Activated CD4-positive, alpha-beta T cell treated with anti-CD3 and anti-CD28 coated beads, Interleukin-2, amount 50 U/mL, for 16 hours (primary cell): ENCODE measurements at places on chromosomes 6 and 20.

DNA sequence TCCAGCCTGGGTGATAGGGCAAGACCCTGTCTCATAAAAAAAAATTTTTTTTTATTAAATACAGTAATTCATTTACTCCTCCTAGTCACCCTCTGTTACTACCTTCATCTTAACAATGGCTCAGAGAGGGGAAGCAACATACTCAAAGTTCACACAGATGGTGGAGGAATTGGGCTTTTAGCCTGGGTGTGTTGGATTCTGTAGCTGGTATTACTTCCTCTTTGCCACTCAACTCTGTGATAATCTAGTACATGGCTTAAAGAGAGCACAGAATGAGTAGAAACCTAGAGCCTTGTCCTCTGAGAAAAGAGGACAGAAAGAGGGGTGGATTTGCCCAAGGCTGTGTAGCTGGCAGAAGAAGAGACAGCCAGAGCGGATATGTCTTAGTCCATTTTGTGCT is 96.6 kb downstream of the DLGAP4 start:
- DNase-seq = no peak

- no peak for DNase-seq
Observed at GRCh38 chr6:156729248-156729647, 47.9 kb upstream of the ARID1B start.

DNA sequence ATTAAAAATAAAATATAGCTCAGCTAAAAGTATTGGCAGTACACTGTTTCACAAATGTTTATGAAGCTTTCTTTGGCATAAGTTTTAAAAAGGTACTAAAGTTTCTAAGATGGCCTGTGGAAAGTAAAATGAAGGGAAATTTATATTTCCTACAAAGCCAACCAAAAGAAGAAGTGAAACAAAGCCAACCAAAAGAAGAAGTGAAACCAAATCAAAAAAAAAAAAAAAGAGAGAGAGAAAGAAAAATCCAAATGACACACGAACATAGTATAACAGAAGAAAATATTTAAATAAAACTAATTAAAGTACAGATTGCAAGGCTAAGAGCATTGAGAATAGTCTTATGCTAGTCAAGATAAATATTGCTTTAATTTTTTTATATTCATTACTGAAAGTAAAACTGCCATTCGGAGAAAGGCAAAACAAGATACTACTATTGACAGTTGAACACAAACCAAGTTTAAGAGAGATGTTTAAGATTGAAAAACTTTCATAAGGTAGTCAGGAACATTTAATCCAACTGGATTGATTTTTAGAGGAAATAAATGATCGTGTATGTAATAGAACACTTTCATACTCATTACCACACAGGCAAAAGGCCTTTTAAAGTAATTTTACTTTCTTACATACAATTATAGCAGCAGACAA is 12.8 kb upstream of the KHDRBS2 start:
- DNase-seq = no peak

DNA sequence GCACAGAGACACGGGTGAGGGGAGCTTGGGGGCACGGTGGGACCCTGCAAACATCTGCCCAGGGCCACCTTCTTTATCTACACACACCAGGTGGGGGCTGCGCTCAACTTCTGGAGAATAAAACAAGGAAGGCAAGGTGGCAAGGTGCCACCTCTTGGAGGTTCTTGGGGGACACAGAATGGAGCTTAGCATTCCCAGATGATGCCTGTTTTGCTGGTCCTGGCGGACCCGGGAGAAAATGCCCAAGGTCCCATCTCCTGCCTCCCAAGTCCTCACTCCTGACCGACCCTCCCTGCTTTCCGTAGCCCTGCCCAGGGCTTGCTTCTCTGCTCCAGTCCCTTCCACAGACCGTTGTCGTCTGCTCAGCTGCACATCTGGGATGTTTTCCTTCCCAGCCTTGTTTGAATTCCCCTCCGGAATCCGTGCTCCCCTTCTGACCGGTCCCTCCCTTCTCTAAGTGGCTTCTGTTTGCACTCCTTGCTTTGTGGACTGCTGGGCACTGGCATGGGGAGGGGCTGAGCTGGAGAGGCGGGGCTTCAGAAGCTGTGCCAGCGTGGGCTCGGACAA is 13.1 kb downstream of the ITPR3 start:
- no peak for DNase-seq

- no peak for DNase-seq
Observed at GRCh38 chr6:129235167-129236000, 352.4 kb downstream of the LAMA2 start.

DNA sequence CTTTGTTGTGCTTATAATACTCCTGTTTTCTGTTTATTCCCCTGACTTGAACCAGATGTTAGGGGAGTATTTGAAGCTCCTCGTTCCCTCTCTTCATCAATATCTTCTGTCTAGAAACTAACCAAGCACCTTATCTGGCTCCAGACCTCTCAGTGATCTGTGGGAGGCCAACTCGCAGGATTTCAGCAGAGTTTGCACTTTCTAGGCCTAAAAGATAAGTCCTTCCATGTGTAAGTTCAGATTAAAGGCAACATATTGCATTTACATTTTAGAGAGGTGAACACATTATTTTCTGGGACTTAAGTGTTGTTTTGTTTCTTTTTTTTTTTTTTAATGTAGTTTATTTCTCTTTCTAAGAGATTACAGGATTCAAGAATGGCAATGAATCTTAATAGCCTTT is 139.4 kb upstream of the AKAP12 start:
- DNase-seq = no peak

DNA sequence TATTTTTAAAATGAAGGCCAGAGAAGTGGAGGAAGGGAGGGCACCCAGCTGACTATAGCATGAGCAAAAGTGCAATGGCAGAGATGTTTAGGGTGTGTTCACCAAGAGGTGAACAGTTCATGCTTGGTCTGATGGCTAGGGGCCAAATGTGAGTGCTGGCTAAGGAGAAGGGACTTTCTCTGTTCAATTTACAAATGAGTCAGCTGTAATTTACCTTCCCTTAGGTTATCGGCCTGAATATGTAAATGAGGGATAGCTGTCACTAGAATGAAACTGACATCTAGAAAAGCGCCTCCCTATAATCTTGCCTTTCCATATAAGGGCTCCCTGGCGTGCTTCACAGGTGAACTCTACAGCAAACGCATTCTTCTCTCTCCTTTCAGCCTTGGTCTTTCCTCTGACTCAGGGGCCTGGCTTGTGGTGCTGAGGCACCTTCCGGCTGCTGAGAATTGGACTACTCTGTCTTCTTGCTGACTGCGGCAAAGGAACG is 114.7 kb upstream of the BACH2 start:
- peak; percentile 87 for DNase-seq

DNA sequence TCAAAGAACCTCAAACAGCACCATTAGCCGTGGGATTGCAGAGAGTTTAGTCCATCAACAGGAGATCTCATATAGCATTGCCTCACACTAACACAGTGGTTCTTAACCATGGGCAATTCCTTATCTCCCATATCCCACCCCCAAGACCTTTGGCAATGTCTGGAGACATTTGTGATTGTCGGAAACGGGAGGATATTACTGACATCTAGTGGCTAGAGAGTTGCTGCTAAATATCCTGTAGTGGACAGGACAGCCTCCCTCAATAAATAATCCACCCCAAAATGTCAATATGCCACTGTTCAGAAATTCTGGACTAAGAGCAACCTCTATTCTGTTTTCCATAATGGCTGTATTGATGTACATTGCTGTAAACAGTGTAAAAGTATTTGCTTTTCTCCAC is 210.1 kb upstream of the CCN2 start:
- no peak for DNase-seq

DNA sequence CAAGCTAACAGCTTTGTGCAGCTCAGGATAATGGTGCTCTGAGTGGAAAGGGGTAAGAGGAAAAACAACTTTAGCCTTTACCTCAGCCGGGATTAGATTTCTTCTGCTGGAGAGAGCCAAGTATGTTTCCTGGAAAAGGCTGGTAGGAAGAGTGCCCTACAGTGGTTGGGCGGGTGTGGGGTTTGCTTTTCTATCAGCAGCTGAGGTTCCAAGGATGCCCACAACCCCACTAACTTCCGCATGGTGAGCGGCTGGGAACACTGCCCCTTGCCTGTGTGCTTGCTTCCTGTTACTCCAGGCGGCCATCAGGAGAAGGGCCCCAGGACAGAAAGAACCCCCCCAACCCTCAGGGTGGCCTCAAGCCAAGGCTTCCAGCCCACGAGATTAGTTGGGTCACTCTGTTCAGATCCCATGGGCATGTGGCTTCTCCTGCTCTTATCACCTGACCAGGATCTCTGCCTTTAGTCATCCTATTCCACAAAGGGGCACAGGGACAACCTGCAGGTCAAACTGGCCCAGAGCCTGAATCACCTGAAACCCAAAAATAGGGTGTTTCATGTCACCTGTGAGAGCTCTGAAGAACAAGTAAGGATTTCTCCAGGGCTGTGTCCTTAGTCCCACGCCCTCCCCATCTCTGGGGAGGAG is 10.5 kb downstream of the MRPS18A start:
- no peak for DNase-seq

DNA sequence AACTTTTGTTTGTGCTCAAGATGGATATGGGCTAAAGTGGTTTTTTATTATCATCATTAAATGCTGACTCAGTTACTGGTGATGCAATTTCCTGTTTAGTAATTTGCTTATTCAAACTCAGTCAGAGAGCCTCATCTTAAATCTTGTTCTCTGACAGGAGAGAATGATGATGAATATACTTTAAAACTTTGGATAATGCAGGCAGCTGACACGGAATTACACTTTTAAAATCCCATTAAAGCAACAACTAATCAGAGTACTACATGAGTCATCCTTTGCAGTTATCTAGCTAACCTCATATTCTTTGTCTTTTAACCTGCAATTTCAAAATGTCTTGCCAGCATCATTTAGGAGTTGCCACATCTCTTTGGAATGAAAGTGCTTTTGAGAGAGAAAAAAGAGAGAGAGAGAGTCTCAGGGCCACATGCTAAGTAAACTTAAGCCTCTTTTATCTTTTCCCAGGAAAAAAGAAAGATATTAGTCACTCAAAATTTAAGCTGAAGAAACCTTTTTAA is 9.2 kb upstream of the C6orf141 start:
- DNase-seq = no peak

DNA sequence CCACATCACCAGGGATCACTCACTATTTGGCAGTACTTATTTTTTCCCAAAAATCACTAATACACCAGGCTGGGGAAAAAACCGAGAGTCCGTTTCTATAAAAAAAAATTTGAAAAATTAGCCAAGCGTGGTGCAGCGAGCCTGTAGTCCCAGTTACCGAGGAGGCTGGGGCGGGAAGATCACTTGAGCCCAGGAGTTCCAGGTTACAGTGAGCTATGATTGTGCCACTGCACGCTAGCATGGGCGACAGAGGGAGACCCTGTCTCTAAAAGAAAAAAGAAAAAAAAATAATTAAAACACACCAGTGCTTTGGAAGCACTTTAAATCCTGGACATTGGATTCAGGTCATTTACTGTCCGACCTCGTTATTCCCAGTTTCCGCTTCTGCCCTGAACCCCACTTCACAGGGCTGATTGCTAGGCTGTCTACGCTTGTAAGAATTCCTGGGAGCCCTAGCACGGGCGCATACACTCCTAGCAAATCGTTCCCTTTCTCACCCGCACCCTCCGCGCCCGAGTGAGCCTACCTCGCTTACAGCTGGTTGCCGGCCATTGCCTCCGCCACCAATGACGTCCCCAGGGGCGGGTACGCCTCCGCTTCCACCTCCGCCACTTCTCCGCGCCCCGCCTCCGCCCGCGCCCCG is at the start of gene TPMT:
TPMT (minus strand) TSS at position 571 of the 643 bp plus-strand sequence. CDS start 5,950 bp downstream, outside the sequence.
- DNase-seq = no peak

DNA sequence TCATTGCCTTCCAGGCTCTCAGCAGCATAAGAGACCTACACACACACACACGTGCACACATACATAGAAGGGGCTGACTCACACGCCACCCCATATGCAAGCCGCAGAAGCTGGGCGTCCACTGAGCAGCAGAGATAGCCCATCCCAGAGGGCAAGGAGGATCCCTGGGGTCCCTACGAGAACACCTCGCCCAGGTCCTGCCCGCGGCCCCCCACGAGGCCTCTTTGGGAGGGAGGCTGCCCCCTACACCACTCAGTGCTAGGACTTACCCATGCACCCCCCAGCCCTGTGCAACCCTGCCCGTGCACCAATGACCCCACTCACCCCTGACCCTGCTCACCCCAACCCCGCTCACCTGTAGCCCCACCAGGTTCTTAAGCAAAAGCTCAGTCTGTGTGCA is 20.6 kb upstream of the NTSR1 start:
- DNase-seq = no peak

- no peak for DNase-seq
Observed at GRCh38 chr20:60144404-60144803, 186.2 kb downstream of the CDH26 start.

GRCh38 chr20:5001174-5002076 is at the start of gene SLC23A2:
SLC23A2 (minus strand) TSS chr20:5001510; CDS start chr20:4932562, 68,948 bp downstream.
- peak; percentile 37 for DNase-seq

DNA sequence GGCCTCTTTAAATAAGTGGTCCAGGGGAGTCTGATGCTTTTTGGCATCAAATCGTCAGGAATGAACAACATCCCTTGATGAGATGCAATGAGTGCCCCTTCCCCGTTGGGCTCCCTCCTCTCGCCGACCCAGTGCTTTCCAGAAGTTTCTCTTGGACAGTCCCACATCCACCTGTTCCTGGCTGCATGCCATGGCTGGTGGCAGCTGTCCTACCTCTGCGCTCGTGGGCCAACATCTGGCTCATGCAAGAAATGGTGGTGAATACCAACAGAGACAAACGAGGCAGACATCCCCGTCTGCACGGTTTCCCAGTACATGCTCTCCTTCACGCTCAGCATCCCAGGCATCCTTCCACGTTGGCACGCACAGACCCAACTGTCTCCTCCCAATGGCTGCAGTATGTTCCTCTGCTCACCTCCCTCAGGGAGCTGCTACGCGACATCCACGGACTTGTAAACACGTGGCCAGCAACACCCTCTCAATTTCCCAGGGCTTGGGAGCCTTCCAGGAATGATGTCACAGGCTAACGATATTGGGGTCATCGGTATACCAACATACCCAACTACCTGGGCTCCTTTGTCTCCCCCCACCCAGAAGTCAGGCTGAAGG is 37.5 kb downstream of the PPP1R3G start:
- DNase-seq = no peak

- DNase-seq = no peak
Observed at GRCh38 chr20:41649489-41649888, 31.3 kb upstream of the CHD6 start.

DNA sequence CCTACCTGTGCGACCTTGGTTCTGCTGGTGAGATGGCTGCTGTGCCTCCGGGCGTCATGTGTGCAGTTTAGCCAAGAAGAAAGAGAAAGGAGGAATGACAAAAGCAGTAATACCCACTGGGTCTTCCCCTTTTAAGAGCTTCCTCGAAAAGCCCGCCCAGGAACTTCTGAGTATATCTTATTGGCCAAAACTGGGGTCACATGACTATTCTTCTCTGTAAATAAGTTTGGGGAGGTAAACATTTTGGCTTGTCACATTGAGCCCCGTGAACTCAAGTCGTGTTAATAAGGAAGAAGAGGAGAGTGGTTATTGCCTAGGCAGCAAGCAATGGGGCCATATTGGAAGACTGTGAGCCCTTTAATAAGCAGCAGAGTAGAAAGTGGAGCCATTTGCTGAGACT is 130.4 kb upstream of the ECI2 start:
- no peak for DNase-seq

GRCh38 chr6:103280417-103280816 is 1579.3 kb downstream of the HACE1 start:
- DNase-seq = no peak
